Dermis microvascular lymphatic vessel endothelial cell (primary cell): ENCODE measurements at places on chromosomes 11 and 22. TPM values are rescaled to one million over a fixed set of nuclear protein-coding genes. Genes with fewer than 3 reads are reported as not detected.
A peak's percentile ranks its signal among the peaks of the same experiment; 100 is the strongest.

The TRIM51 gene
- total RNA-seq: not detected in 2 replicates

GRCh38 chr11:56887940-56888339 is 100.8 kb upstream of the OR5AK2 start:
- DNase-seq: no peak

GRCh38 chr11:110409174-110409573 is 20.6 kb upstream of the FDX1 start:
- no peak for DNase-seq

- DNase-seq: no peak
Measured at GRCh38 chr22:23088199-23088604, 17.9 kb downstream of the GNAZ start.

DNA sequence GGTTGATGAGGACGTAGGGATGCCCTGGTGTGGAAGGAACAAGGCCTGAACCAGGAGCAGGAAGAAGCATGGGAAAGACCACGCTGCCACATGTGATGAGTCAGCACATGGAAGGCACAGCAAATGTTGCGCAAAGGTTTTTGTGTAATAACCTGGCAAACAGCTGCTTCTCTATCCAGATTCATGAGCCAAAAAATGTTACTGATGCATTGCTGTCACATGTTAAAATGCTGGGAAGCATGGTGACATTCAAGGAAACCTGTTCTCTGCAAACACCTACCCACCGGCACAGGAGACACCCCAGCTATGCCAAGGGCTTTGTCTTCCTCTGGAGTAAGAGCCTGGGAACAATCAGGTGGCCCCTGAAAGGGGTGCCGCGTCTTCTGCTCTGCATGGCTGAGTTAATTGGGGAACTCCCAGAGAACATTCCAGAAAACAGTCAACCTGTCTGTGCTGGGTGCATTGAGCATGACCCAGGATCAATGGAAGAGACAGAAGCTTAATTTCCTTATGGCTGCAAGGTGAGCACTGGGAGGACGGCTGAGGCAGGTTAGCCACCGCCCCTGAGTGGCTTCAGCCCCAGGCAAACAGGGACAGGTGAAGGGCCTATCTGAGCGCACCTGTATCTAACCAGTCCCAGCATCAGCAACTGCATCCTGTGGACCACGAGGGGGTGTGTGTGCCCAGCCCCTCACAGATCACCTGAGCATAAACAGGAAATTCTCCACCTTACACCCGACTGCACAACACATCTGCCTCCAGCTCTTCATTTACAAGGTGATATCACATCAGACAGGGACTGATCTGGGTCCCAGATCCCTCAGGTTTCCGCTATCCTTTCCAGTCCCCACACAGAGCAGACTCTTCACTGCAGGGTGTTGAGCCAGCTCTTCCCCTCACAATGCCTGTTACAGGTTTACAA is 108.4 kb downstream of the GGTLC2 start:
- no peak for DNase-seq

The BIK gene
- total RNA-seq: 1.0 and 1.4 TPM in 2 replicates

DNA sequence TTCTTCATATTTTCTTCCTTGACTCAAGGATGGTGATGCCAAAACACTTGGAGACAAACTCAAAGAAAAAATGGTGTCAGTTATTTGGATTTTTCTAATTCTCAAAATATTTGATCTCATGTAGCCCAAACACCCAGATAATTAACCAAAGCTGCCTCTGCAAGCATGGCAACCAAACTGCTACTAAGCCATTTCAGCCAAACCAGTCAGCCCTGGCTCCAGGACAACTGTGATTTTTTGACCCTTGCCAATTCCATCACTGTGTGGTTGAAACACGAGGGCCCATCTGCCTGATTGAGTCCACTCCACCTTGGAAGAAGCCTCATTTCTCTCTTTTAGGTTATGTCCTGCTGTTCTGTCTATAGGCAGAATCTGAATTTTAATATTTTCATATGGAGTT is 277.4 kb downstream of the BLID start:
- DNase-seq: no peak

The FAM111B gene
- 11.0 and 14.4 TPM in 2 replicates for total RNA-seq

DNA sequence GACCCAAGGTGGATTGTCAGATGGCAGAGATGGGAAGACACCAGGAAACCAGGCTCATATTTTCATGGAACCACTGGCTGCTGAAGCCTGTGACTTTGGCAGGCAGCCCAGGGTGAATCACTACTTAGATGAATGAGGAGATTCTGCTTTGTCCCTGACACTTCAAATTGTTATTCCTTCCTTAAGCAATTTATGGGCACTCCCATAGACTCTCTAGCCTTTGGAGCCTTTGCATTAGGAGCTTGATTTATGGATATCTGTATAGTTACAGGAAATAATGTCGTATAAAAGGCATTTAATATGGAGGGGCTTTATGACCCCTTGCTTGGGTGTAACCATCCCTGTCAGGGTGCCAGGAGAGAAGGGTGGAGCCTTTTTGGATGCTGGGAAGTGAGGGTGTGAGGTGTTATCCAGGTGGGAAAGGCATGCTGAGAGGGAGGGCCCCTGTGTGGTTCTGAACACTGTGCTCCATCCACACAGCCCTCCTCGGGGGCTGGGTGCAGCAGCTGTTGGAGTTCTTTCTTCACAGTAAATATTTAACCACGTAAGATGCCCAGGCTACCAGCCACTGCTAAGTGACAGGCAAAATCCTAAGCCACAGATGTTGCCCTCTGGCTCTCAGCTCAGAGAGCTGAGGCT is 35.3 kb downstream of the IL18 start:
- peak; percentile 78 for DNase-seq
